ACHN (cell line): ENCODE measurements at places on chromosomes 1 and 21.

DNA sequence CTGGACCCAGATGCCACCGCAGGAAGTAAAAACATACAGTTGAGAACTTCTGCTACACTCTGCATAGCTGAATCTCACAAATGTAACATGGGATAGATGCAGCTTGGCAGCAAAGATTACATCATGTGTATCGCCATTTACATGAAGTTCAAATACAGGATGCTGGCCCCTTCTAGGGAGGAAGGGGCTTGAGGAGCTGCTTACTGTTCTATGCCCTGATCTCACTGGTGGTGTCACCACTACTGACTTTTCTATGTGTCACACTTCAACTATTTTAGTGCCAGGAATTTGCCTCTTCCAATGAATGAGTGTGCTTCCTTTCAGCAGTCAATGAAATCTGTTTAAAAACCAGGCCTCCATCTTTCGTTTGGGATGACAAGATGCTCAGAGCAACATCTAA lies 31.1 kb downstream of the MRAP start:
- DNase-seq = no peak

DNA sequence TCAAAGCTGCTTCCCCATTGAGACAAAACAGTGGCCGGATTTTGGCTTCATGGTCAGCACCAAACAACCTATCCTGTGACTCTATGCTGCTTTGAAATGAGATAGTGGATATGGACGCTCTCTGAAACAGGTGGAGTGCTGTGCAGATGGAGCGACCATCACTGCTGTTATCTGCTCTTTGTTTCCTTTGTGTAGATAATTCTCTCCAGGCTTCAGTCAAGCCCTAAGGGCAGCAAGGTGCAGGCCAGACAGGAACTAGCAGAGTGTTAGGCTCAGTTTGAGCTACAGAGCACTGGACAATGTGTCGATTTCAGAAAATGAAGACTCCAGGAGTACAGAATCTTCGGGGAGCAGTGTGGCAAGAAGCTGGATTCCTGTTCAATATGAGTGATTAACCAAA lies 4.8 kb upstream of the IRF6 start:
- DNase-seq = no peak

DNA sequence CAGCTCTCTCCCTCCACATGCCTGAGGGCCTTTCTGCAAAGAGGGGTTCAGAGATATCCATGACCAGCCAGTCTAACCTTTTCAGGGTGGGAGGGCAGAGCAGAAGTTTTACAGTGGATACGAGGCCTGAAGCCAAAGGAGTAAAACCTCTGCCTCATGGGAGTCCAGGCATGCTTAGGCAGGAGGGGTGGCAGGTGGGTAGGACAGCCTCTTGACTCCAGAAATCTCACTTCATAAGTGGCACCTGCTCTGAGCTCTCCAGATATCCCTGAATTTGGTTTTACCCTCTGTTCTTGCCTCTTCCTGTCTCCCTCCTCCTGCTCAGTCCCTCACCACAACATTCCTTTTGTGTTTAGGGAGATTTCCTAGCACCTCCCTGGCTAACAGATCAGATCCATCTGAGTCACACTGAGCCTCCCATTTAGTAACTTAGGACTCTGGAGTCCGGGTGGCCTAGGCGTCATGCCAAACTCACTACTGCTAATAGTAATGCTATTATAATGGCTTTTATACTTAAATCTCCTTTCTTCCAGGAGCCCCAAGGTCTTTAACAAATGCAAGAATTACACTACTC lies 201.0 kb downstream of the HS2ST1 start:
- peak; percentile 67 for DNase-seq

DNA sequence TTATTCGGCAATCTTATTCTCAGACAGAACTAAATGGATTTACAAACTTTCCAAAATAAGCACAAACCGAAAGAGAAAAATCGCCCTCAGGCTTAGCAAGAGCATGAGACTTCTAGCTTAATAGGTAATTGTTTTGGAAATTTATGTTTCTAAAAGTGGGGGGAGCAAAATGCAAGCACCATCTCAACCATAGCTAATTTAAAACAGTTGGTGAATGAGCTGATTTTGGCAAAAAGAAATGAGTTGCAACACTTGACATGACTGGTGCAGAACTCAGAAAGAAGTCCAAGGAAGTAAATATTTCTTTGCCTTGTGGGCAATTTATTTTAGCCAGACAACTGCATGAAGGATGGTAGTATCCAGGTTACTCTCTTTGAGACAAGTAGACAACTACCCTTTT lies 71.5 kb upstream of the PTGFR start:
- no peak for DNase-seq

- DNase-seq = no peak
Measured at GRCh38 chr1:160375788-160376524, 9.1 kb downstream of the NHLH1 start.

DNA sequence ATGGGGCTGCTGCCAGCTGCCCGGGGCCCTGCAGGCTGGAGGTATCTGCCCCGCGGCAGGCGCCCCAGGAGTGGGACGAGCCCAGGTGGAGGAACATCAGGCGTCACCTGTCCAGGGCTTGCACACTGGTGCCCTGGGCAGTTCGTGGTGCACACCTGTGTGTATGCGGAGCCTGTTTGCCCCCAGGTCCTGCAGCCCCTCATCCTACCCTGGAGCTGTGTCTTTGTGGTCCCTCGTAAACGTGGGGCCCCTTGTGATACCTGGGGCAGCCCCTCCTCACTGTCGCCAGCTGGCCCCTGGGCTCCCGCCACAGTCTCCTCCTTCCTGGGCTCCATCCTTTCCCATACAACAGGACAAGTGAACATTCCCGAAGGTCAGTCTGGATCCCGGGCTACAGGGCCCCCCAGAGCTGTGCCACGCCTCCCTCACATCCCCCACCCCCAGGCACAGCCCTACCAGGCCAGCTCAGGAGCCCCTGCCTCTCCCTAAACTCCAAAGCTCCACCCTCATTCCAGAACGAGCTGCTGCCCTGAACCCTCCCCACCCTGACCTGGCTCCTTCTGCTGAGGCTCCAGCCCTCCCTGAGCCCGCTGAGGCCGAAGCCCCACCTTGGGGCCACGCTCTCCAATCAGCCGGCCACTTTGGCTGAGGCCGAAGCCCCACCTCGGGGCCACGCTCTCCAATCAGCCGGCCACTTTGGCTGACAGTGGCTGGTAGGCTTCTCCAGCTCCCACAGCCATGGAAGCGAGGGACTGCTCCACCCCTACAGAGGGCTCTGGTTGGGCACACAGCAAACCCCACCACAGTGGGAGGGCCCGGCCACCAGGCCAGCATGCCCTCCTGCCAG lies 42.6 kb downstream of the UBE2G2 start:
- no peak for DNase-seq
